Activated CD8-positive, alpha-beta memory T cell treated with anti-CD3 and anti-CD28 coated beads for 48 hours (primary cell): ENCODE measurements at places on chromosomes 13 and 19.

DNA sequence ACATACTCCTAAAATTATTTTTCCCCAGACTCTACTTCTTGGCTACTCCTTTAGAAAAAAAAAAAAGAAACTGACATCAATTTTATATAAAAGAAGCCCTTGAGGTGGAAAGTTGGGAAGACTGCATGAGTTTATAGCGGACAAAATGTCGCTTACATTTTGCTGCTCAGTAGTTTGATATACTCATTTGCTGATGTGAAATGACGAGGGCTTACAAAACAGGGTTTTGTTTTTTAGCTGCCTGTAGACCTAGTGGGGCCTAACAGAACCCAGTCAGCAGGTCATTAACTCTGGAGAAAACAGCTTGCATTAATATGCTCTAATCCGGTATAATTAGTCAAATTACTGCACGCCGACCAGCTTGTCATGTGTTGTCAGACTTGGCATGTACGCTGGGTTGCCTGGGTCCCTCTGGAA lies 37.6 kb upstream of the MAB21L1 start:
- DNase-seq: no peak

- DNase-seq: no peak
Observed at GRCh38 chr13:26457212-26457611, 100.3 kb upstream of the WASF3 start.

- no peak for DNase-seq
Observed at GRCh38 chr13:47215736-47216135, 318.9 kb upstream of the HTR2A start.

DNA sequence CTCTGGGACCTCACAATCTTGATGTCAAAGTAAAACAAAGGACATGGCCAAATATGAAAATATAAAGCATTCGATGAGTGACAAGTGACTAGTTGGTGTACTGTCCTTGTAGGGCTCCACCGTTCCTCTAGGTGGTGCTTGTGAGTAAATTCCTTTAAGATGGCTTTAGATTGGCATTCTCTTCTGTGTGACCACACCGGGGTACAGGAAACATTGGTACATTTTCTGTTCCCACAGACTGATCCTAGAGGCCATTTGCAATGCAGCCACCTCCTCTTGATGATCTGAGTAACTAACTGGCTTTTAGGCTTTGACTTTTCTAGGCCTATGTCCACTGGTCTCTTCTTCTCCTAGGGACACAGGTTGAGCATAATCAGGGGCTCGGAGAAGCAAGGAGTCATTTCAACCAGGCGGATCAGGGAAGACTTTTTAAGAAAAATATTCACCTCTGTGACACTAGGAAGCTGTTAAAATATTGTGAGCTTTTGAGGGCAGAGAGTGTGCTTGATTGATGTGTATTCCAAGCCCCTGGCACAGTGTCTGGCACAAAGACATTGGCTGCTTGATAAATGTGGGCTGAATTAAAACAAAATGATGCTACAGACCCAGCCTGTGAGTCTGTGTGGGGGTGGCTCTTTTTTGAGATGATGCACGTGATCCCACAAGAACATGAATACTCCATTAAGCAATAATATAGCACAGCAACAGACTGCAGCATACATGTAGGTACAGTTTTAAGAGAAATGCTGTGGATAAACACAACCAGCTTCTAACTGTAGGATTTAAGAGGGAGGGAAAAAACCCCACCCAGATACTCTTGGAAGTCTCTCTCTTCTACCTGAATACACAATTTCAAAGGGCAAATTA lies 21.0 kb downstream of the EPSTI1 start:
- peak; percentile 6 for DNase-seq

GRCh38 chr19:32615569-32615968 lies 34.6 kb downstream of the PDCD5 start:
- no peak for DNase-seq

- DNase-seq: no peak
Observed at GRCh38 chr19:876780-877314, 16.1 kb downstream of the MED16 start.

DNA sequence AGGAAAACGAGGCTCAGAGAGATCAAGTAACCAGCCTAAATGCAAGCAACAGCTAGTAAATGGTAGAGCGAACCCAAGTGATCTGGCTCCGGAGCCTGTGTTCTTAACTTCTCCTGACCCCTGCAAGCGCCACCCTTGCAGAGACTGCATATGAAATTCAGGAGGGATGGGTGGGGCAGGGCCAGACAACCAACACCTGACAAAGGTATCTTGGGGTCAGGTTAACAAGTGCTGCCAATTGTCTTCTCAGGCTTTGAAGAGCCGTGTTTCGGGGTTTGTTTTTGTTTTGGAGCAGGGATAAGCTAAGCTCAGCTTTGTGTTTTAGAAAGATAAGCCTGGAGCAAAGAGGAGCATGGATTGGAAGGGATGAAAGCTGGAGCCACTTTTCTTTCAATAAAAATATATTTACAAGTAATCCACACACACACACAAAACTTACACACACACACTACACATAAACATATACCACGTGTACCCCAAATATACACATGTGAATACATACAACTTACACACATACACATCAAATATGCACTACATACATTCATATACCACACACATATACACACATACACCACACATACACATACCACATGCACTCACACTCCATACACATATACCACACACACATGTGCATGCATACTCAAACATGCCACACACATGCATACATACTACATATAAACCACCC lies 722.0 kb downstream of the DIAPH3 start:
- DNase-seq: no peak

DNA sequence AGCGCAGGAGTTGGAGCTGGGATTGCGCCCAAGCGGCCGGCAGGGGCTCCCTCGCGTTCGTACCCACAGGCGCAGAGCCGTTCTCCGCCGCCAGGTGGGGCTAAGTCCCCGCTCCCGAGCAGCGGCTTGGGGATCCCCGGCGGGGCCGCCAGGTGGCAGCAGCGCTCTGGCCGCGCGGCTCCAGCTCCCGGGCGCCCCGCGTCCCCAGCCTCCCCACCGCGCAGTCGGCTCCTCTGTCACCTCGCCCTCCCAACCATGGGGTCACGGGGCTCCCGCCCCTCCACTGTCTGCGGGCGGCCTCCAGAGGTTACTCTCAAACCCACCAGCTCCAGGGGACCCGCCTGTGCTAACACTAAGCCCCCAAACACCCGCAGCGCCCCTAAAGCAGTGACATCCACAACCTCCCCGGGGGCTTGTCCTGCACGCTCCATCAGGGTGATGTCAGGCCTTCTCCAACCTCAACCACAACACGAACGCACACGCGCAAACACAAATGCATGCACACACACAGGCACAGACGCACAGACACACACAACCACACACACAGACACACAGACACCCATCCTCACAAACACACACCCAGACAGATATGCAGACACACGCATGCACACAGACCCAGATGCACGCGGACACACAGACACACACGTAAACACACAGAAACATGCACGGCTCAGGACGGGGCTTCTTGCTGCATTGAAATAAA lies 18.4 kb upstream of the KCTD15 start:
- peak; percentile 66 for DNase-seq

GRCh38 chr19:18895038-18895823 lies 727 bp downstream of the CERS1 start:
- no peak for DNase-seq

GRCh38 chr19:29841209-29841558 lies 29.4 kb downstream of the CCNE1 start:
- DNase-seq: no peak

DNA sequence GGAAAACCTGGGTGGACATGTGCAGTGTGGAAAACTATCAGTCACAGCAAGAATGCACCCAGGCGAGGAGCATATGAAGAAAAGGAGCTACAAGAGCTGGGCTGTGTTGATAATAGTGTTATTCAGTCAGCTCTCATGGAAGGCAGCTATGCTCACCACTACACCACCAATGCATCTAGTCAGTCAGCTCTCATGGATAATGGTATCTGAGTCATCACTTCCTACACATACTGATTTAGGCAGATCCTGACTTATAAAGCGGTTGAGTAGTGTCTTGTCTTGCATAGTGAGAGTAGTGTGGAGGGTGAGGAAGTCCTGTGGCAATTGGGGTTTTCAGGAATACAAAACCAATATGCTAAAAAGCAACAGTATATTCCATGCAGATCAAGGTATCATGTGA lies 9.1 kb upstream of the ZNF160 start:
- no peak for DNase-seq

DNA sequence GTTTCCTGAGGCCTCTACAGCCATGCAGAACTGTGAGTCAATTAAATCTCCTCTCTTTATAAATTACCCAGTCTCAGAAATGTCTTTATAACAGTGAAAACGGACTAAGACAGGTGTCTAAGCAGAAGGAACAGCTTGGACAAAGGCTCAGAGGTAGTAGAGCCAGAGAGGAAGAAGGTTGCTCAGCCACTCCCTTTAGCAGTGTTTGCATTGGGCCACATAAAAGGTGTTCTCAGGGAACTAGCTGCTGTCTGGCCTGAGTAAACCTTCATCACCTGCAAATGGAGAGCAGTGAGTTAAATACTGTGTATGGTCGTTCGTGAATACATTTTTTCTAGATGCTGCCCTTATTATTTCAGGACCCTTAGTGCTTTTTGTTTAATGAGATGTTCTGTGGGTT lies 383.4 kb downstream of the EFNB2 start:
- no peak for DNase-seq

DNA sequence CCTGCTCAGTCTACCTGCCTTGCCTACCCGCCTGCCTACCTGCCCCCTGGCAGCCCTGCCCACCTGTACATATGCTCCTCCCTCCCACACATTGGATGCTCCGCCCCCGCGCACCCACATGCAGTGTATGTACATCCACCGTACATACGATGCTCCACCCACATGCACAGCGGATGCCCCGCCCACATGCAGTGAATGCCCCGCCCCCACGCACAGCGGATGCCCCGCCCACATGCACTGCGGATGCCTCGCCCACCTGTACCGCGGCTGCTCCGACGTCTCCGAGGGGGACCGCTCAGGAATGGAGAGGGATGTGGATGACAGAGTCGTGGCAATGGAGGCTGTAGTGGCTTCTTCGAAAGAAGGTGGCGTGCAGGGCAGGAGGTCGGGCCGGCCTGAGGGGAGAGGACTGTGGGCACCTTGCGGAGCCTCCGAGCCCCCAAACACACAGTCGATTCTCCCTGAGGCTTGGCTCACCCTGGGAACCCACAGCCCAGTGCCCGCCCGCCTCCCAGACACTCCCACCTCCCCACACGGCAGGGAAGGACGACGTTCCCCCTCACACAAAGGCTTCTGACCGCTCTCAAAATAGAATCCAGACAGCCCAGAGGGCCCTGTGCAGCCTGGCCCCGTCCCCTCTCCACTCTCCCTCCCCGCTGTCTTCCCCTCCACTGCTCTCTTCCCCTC lies 16.5 kb upstream of the CACTIN start:
- DNase-seq: no peak

- no peak for DNase-seq
Observed at GRCh38 chr19:44371815-44372480, 15.5 kb upstream of the ZNF112 start.

DNA sequence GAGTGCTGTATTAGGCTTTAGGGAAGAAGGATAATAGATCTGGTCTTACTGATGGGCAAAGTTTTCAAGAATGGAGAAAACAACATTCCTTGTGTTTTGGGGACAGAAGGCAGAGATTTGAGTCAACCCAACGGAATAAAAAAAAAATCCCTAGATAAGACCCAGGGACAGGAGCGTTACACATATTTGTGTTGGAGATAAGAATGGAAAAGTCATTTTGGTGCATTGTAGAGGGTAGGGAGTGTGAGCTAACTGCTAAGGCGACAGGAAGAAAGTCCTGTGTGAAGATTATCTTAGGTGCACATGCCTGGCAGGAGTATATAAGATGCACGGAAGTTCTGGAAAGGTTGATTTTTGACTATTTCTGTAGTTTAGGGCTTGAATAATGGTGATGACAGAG lies 450.3 kb upstream of the ARGLU1 start:
- no peak for DNase-seq

DNA sequence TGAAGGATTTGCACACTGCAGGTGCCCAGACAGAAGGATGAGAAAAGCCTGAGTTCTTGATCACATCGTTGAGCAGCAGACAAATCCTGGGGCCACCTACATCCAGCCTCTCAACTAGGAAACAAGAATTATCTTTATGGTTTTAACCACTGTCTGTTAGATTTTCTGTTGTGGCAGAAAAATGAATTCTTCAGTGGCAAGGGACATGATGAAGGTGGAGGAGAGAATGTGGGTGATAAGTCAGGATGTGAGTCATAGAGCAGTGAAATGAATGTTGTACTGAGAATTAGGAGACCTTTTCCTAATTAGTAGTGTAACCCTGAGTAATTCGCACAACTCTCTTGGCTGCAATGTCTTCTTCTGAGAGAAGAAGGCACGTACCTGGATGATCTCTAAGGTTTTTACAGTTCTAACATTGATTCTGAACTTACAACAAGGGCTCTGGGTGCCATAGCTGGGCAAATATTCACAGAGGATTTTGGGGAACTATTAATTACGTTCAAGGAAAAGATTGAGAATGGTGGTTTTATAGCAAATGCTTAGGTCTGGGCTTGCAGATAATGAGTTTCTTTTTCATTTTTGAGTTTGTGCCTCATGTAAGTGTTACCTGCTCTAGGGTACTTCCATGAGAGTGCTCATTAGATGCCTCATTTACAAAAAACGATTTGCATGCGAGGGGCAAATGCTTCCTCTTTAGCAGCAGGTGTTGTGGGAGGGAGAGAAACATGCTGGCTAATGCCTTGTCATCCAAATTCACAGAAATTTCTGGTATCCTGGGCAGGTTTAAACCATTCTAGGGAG lies 111.0 kb upstream of the KL start:
- no peak for DNase-seq

- no peak for DNase-seq
Observed at GRCh38 chr13:27298849-27299248, 28.2 kb downstream of the RASL11A start.

DNA sequence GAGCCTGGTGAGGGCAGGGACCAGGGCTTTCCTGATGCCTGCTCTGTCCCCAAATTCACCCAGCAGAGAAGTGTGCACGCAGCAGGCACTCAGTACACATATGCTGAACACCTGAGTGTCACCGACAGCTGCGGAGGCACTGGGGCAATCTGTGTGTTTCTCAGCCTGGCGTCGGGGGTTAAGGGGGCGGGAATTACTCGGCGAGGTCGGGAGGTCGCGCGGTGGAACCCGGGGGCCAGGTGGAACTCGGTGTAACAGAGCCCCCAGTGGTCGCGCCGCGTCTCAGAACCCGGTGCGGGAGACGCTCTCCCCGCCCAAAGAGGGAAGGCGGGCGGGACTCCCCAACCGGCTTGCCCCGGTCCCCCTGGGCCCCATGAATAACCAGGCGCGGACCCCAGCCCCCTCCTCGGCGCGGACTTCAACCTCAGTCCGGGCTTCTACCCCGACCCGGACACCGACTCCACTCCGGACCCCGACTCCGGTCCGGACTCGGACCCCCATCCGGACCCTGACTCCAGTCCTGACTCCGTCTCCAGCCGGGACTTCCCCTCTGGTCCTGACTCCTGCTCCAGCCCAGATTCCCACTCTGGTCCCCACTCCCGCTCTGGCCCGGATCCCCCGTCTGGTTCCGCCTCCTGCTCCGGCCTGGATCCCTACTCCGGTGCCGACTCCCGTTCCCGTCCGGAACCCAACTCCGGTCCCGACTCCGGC lies at the start of gene SELENOV:
Gene SELENOV (plus strand): TSS at position 300 of the 711 bp plus-strand sequence. CDS start 74 bp downstream, at position 374.
- no peak for DNase-seq
